ENCODE measurements at places on chromosomes 5 and 9. TPM values are rescaled to one million over a fixed set of nuclear protein-coding genes. Genes with fewer than 3 reads are reported as not detected.

The HAVCR1 gene
- 3.4 TPM for total RNA-seq

The CREB3 gene
- 21.1 TPM for total RNA-seq

- no peaks in the 10 kb centered on the region for H3K4me1 ChIP-seq
- no peak overlapping the region for H3K27ac ChIP-seq
- no peaks in the 10 kb centered on the region for H3K36me3 ChIP-seq
These were observed 60.7 kb upstream of the ANGPTL2 start for GRCh38 chr9:127182901-127183746.

- DNase-seq = no peak
- peaks cover 20% of the 10 kb centered on the region for H3K4me1 ChIP-seq
- H3K4me3 ChIP-seq = peak overlapping the region; percentile 50
These were observed 94.1 kb downstream of the DENND1A start for GRCh38 chr9:123835821-123836220.

DNA sequence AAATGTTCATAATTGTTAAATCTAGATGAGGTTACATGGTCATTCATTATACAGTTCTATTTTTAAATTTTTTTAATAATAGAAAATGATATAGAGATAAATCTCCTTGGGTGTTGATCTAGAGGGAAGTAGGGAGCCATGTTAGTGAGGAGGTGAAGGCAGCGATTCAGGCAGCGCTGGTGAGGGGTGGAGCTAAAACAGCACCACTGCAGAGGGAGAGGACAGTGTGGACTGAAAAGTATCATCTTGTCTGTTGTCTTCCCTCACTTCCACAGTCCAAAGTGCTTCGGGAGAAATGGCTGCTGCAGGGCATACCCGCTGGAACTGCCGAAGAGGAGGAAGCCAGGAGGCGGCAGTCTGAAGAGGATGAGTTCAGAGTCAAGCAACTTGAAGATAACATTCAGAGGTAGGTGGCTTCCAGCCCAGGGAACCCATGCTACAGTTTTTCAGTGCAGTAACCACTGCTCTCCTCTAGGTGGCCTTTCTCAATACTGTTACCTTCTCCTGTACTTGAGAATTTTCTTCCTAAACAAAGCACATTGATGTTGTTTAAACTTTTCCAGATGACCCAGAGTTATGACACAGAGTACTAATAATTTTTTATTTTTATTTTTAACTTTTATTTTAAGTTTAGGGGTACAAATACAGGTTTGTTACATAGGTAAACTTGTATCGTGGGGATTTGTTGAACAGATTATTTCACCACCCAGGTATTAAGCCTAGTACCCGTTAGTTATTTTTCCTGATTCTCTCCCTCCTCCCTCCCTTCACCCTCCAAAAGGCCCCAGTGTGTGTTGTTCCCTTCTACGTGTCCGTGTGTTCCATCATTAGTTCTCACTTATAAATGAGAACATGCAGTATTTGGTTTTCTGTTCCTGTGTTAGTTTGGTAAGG is 100.5 kb downstream of the PALM2AKAP2 start:
- H3K4me3 ChIP-seq = no peak overlapping the region
- DNase-seq = no peak
- peaks cover 6% of the 10 kb centered on the region for H3K27me3 ChIP-seq
- no peak overlapping the region for H3K27ac ChIP-seq

DNA sequence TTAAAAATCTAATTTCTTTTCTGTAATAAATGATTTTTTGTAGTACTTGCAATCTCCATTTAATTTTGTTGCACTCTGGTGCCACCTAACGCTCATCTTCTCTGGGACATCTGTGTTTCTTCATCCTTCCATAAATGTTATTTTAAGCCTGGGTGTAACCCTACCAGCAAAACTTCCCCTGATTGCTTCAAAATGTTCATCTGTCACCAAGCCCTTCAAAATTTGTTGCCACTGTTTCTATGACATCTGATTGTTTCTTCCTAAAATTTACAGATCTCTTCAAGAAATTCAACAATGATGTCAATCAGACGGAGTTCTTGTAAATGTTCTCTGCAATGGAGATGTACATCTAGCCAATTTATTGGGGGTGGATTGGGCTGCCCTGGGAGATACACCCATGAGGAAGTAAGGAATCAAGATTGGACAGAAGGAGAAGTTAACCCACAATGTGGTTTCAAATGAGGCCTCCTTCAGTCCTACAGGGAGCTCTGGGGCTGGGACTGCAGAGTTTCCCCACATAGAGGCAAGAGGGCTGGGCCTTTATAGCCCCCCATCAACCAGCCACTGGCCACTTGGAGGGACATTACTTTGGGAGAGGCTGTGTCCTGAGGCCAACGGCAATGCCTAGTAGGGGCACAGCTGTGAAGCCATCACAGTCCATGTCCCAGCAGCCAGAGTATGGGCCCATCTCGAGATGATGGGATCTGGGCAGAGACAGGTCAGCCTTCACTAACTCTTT is 23.3 kb downstream of the MCTP1 start:
- no peaks in the 10 kb centered on the region for H3K4me1 ChIP-seq
- H3K27me3 ChIP-seq = no peaks in the 10 kb centered on the region
- no peak for DNase-seq
- H3K27ac ChIP-seq = no peak overlapping the region

DNA sequence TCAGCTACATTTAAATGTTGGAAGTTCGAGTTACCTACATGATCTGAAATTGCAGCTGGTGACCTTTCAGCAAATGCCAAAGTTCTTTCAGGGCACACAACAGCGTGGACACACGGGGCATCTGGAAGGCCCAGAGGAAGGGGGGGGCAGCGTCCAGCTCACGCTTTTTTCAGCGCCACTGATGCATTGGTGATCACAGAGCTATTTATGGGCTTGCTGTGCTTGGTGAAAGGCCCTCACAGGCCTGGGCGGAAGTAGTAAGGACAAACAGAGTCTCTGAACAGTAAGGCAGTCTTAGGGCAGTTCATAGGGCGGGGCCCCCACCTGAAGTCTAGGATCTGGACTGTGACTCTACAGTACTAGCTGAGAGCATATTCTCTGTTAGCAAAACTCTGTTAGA is 6.6 kb upstream of the FBP2 start:
- peaks cover 9% of the 10 kb centered on the region for H3K27me3 ChIP-seq
- H3K4me3 ChIP-seq = no peak overlapping the region
- no peak overlapping the region for H3K27ac ChIP-seq
- no peak for DNase-seq

DNA sequence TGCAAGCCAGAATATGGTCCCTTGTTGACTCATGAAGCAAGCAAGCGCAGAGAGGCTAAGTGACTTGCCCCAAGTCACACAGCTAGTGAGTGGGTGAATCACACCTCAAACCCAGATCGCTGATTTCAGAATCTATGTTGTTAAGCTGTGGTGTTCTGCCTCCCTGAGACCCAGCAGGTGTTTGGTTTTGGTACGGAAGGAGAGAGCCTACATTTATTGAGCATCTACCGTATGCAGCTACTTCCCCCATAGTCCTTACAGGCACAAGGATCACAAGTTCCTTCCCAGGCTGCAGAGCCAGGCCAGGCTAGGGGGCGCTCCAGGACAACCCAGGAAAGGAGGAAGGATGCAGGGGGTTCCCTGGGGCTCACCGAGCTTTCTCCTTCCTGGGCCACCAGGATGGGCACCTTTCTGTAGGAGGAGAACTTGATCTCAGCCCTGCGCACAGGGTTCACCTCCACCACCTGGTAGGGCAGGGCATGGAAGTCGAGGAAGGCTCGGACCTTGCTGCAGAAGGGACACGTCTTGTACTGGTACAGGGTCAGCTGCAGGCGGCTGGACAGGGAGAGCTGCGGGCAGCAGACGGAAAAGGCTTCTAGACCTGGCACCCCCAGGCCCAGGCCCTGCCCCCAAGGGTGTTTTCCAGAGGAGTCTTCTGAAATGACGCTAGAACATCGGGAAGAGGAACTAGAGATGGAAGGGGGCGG is 2.5 kb downstream of the PTGES2 start:
- DNase-seq = peak; percentile 59
- no peak overlapping the region for H3K4me3 ChIP-seq
- H3K27me3 ChIP-seq = no peaks in the 10 kb centered on the region

DNA sequence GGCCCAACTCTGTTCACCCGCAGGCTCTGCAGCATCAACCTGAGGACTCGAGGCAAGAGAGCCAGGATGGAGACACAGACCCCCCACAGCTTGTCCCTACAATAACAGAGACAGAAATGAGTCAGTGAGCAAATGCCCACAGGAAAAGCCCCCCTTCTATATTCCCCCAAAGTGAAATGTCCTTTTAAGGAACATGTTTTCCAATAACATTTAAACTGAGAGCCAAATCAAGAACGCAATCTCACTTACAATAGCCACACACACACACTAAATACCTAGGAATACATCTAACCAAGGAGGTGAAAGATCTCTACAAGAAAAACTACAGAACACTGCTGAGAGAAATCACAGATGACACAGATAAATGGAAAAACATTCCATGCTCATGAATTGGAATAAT is 49.0 kb downstream of the TEX10 start:
- no peak overlapping the region for H3K4me3 ChIP-seq
- no peak for DNase-seq
- no peaks in the 10 kb centered on the region for H3K4me1 ChIP-seq
- no peak overlapping the region for H3K27ac ChIP-seq
- no peaks in the 10 kb centered on the region for H3K27me3 ChIP-seq

DNA sequence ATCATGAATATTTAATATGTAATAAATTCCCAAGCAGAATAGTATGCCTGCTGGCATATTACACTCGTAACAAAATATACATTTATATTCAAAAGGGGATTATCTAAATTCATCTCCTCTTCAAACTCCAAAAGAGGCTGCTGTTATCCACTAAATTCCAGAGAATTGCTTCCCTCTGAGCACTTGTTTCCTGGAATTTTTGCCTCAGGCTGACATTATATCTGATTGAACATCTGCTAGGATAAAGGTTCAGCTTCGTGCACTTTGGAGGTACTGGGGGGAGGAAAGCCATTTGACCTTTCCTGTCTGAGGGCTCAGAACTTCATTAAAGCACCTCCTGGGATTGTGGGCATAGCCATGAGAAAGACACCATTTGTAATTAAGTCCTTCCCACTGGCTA is 4.3 kb upstream of the HAPLN1 start:
- no peaks in the 10 kb centered on the region for H3K36me3 ChIP-seq
- H3K27ac ChIP-seq = no peak overlapping the region
- no peak for DNase-seq

GRCh38 chr5:162372256-162372655 is 304.7 kb downstream of the GABRG2 start:
- no peaks in the 10 kb centered on the region for H3K4me1 ChIP-seq
- H3K4me3 ChIP-seq = no peak overlapping the region
- no peaks in the 10 kb centered on the region for H3K36me3 ChIP-seq

Data from activated naive CD8-positive, alpha-beta T cell treated with anti-CD3 and anti-CD28 coated beads, Interleukin-2, amount 10 ng/mL, durations not matched to agents 7 days and 5 days (primary cell).